HFFc6 (cell line): ENCODE measurements at places on chromosomes 6 and 20. TPM values are rescaled to one million over a fixed set of nuclear protein-coding genes. Genes with fewer than 3 reads are reported as not detected.

GRCh38 chr6:40274058-40274457, 313.1 kb downstream of the LRFN2 start:
- no peaks in the 10 kb centered on the region; the same call in 1 of the 2 replicates for H3K27me3 ChIP-seq
- no peak overlapping the region for H3K4me3 ChIP-seq
- no peaks in the 10 kb centered on the region for H3K4me1 ChIP-seq
- DNase-seq, result no peak
- H3K36me3 ChIP-seq, result peaks cover 4% of the 10 kb centered on the region

- DNase-seq, result no peak
- 0 out of 2 replicates have a peak overlapping the region, but pooled peaks have one; percentile 32 for H3K27ac ChIP-seq
- H3K27me3 ChIP-seq, result peaks cover 13% of the 10 kb centered on the region
- peaks cover 51% of the 10 kb centered on the region for H3K4me1 ChIP-seq
- peaks cover 56% of the 10 kb centered on the region for H3K36me3 ChIP-seq
Measured at GRCh38 chr6:3725145-3726047, 26.1 kb downstream of the PXDC1 start.

DNA sequence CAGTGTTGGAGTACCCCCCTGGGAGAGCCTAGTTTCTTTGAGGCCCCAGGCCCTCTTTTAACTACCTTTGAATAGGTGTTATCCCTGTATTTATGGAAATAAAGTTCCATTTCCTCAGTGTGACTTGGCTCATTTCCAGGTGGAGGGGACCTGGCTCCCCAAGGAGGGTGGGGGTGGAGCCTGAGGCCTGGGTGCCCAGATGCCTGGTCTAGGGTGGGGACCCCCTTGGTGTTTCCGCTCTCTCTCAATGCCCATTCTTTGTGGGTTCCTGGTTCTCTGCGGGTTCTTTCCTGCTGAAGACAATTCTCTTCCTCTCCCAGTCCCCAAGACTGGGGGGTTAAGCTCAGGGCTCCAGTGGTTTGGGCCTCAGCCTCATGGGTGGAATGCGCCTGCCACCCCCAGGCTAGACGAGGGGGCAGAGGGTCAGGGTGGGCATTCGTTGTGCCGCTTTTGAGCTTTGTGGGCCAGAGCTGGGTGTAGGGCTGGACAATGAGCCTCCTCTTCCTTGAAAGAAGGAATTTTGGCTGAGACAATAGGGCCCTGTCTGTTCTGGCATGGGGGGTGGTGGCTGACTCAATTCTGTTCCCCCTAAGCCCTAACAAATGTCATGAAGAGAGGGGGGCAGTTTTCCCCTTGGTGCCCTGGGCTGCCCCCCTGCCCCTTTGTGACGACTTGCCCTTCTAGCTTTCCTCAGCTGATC, 686 bp upstream of the EGFL8 start:
- peaks cover 6% of the 10 kb centered on the region for H3K4me1 ChIP-seq
- peaks cover 11% of the 10 kb centered on the region for H3K36me3 ChIP-seq
- H3K4me3 ChIP-seq, result no peak overlapping the region
- peaks cover 7% of the 10 kb centered on the region for H3K27me3 ChIP-seq

GRCh38 chr6:119067091-119067490, 11.4 kb downstream of the FAM184A start:
- no peak overlapping the region for H3K4me3 ChIP-seq
- H3K36me3 ChIP-seq, result no peaks in the 10 kb centered on the region
- H3K27ac ChIP-seq, result no peak overlapping the region
- H3K27me3 ChIP-seq, result no peaks in the 10 kb centered on the region
- no peaks in the 10 kb centered on the region for H3K4me1 ChIP-seq
- no peak for DNase-seq

GRCh38 chr6:33075568-33076405, at the start of gene HLA-DPB1:
HLA-DPB1 (plus strand) TSS chr6:33075990; CDS start chr6:33076042, 52 bp downstream.
- H3K27ac ChIP-seq, result no peak within 1 kb of the TSS
- H3K36me3 ChIP-seq, result no peaks in the 10 kb centered on the region
- no peak within 1 kb of the TSS for H3K4me3 ChIP-seq
- peak; percentile 62 for DNase-seq

- no peak overlapping the region for H3K4me3 ChIP-seq
- no peak overlapping the region for H3K27ac ChIP-seq
- DNase-seq, result no peak
- H3K36me3 ChIP-seq, result no peaks in the 10 kb centered on the region
- H3K4me1 ChIP-seq, result no peaks in the 10 kb centered on the region; the same call in 1 of the 2 replicates
- peaks cover 15% of the 10 kb centered on the region for H3K27me3 ChIP-seq
Measured at GRCh38 chr6:27267857-27268434, 20.4 kb downstream of the PRSS16 start.

- H3K4me1 ChIP-seq, result peaks cover 23% of the 10 kb centered on the region
- peak; percentile 28 for DNase-seq
- peak overlapping the region; percentile 67 for H3K27ac ChIP-seq
- H3K36me3 ChIP-seq, result peaks cover 6% of the 10 kb centered on the region; the same call in 1 of the 2 replicates
- H3K4me3 ChIP-seq, result peak overlapping the region; percentile 89
Measured at GRCh38 chr20:63955281-63955826, 862 bp downstream of the UCKL1 start.

GRCh38 chr6:166202321-166202733, 34.7 kb upstream of the TBXT start:
- H3K36me3 ChIP-seq, result no peaks in the 10 kb centered on the region
- H3K27ac ChIP-seq, result no peak overlapping the region
- DNase-seq, result no peak

Gene GPLD1
- 0.37 to 0.42 TPM (median 0.39 TPM) in 3 replicates for total RNA-seq

Gene LCA5
- total RNA-seq, result 2.3 to 3.8 TPM (median 3.1 TPM) in 3 replicates

Gene BTNL2
- not detected in 3 replicates for total RNA-seq

Gene PSMB8
- 22.3 to 38.9 TPM (median 30.5 TPM) in 3 replicates for total RNA-seq

Gene PREP
- 33.2 to 37.8 TPM (median 37.0 TPM) in 3 replicates for total RNA-seq

Gene SIGLEC1
- total RNA-seq, result not detected in 3 replicates

Gene EFCAB8
- total RNA-seq, result 0.37 TPM in 1 of 3 replicates, not detected in the others
